Cerebellar cortex (tissue), 1 donor: ENCODE measurements at places on chromosomes 12 and 14.

DNA sequence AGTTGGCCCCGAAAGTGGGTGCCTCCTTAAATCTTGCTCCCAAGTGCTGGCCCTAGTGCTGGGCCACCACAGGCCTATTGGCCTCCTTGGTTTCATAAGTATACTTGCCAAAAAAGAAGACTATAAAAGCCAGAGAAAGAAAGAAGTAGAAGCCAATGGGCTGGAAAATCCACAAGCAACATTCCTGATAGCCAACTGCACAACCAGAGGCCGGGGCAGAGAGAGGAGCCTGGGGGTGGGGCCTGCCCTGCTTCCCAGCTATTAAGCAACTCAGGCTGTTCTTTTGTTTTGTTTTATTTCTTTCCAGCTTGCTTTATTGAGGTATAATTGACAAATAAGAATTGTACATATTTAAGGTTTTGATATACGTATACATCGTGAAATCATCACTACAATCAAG is 177.2 kb upstream of the NTF3 start:
- no peak for DNase-seq

GRCh38 chr14:73460691-73461127 is 2.4 kb upstream of the NUMB start:
- DNase-seq = peak; percentile 83

DNA sequence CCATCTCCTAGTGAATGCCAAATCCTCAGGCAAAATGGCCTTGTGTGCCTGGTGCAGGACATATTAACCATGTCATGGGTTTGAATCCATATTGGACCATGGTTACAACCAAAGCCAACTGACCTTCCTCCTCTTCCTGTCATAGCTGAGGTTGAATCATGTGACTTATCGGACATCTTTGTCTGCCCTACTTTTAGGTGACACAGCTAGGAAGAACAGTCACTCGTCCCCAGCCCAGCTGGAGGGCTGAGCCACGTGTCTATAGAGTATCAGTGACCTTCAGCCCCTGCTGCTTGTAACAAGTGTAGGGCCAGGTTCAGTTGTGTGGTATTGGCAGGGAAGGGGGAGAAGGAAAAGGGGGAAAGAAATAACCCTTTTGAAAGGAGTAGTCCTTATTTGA is 225.2 kb downstream of the KTN1 start:
- DNase-seq = no peak

GRCh38 chr14:50677527-50678063 is 9.5 kb upstream of the SAV1 start:
- DNase-seq = no peak

GRCh38 chr12:131608740-131609690 is 101.9 kb upstream of the SFSWAP start:
- DNase-seq = peak; percentile 80

DNA sequence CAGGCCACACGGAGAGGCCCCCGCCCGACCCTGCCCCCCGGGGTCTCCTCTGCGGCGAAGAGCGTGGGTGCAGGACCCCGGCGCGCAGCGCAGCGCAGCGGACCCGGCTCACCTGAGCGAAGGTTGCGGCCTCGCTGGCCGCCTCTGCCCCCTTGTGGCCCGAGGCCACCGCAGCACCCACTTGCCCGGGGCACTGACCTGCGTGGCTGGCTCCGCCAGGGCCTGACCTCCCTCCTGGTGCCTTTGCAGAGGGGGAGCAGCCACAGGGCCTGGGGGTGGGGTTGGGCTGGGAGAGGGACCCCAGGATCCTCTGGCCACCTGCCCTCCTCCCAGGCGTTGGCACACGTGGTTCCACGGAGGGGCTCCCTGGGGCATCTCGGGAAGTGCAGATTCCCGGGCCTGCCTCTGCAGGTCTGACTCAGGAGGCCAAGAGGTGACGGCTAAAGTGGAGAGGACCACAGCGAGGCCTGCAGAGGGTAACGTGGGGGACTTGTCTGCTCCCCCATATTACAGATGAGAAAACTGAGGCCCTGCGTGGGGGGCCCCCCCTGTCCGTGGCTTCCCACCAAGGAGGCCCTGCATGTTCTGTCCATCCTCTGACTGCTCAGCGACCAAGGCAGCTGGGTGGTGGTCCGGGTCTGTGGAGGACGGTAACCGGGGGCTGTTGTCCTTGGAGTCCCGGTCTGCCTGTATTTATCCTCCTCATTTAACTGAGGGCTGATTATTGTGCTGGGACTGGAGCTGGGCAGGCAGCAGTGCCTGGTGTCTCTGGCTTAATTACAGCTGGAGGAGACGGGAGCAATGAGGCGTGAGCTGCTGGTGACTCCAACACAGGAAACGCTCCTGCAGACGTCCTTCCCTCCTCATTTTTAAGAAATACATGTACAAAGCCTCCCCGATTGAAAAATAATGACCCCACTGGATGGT is 67.9 kb upstream of the BEGAIN start:
- DNase-seq = peak; percentile 25

GRCh38 chr12:41936333-41936732 is 208.3 kb downstream of the GXYLT1 start:
- no peak for DNase-seq

GRCh38 chr14:91313154-91313850 is 68.8 kb upstream of the GPR68 start:
- DNase-seq = no peak

DNA sequence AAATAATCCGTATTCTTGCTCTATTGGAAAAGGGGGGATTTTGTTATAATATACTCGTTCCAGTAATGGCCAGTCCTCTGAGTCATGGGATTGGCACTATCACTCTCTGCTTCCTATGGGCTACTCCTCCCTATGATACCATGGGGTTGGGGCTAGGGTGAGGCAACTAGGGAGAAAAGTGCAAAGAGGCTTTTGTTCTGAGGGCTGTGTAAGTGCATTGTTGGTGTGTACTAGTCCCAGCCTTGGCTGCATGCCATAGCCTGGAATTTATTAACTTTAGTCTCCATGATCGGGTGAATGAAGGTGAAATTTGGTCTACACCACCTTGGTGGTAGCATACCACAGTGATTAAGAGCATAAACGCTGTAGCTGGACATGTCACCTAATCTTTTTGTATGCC is 247.6 kb downstream of the RPAP3 start:
- DNase-seq = no peak
